Endothelial cell of umbilical vein (primary cell): ENCODE measurements at places on chromosomes 5 and 9. TPM values are rescaled to one million over a fixed set of nuclear protein-coding genes. Genes with fewer than 3 reads are reported as not detected.

Gene CDH12
- not detected in 2 replicates for total RNA-seq

Gene ECM2
- total RNA-seq, result not detected in 2 replicates

Gene IFNW1
- not detected in 2 replicates for total RNA-seq

Gene ARHGEF39
- 4.6 and 6.5 TPM in 2 replicates for total RNA-seq

Gene OR1Q1
- total RNA-seq, result not detected in 2 replicates

Gene GPR150
- total RNA-seq, result 0.31 and 0.35 TPM in 2 replicates

Gene LRRTM2
- total RNA-seq, result 0.14 and 0.20 TPM in 2 replicates

Gene FBXL7
- total RNA-seq, result 28.6 and 32.2 TPM in 2 replicates

Gene LCN15
- total RNA-seq, result not detected in 2 replicates

Gene NMUR2
- not detected in 2 replicates for total RNA-seq

Gene SPATA6L
- total RNA-seq, result 1.5 and 1.6 TPM in 2 replicates

Gene ZNF169
- 5.4 and 6.3 TPM in 2 replicates for total RNA-seq

Gene PCDHA10
- 0.07 and 0.18 TPM in 2 replicates for total RNA-seq

Gene MAMDC2
- 0.60 and 0.85 TPM in 2 replicates for total RNA-seq

Gene GCNT4
- not detected in 2 replicates for total RNA-seq

Gene TRIM14
- 7.1 and 10.7 TPM in 2 replicates for total RNA-seq

Gene NPR3
- total RNA-seq, result 0.37 and 0.53 TPM in 2 replicates

Gene CA9
- 0.42 TPM in 1 of 2 replicates, not detected in the other for total RNA-seq

Gene PTPDC1
- 9.1 TPM in 2 replicates for total RNA-seq

Gene PCDHGA11
- total RNA-seq, result 10.3 and 11.5 TPM in 2 replicates

Gene SOWAHA
- total RNA-seq, result not detected in 2 replicates

Gene SLC28A3
- total RNA-seq, result not detected in 2 replicates

Gene PLCXD3
- total RNA-seq, result not detected in 2 replicates

Gene GPX8
- total RNA-seq, result 147 and 161 TPM in 2 replicates

Gene LCN10
- not detected in 2 replicates for total RNA-seq

Gene SURF1
- total RNA-seq, result 12.0 and 22.8 TPM in 2 replicates

Gene SPATA31A3
- not detected in 2 replicates for total RNA-seq

Gene LMAN2
- 151 and 160 TPM in 2 replicates for total RNA-seq

Gene CACFD1
- total RNA-seq, result 9.7 and 9.8 TPM in 2 replicates

Gene RNF224
- not detected in 2 replicates for total RNA-seq

Gene PIP5K1B
- 0.27 TPM in 1 of 2 replicates, not detected in the other for total RNA-seq

Gene AP3S1
- 81.2 and 85.7 TPM in 2 replicates for total RNA-seq

Gene TSSK1B
- 0.12 TPM in 1 of 2 replicates, not detected in the other for total RNA-seq

Gene HTR1A
- total RNA-seq, result not detected in 2 replicates
